Fibroblast of skin of left biceps (primary cell): ENCODE measurements at places on chromosomes 2 and 18.

- no peak for DNase-seq
Measured at GRCh38 chr2:65483763-65484162, 51.4 kb upstream of the SPRED2 start.

DNA sequence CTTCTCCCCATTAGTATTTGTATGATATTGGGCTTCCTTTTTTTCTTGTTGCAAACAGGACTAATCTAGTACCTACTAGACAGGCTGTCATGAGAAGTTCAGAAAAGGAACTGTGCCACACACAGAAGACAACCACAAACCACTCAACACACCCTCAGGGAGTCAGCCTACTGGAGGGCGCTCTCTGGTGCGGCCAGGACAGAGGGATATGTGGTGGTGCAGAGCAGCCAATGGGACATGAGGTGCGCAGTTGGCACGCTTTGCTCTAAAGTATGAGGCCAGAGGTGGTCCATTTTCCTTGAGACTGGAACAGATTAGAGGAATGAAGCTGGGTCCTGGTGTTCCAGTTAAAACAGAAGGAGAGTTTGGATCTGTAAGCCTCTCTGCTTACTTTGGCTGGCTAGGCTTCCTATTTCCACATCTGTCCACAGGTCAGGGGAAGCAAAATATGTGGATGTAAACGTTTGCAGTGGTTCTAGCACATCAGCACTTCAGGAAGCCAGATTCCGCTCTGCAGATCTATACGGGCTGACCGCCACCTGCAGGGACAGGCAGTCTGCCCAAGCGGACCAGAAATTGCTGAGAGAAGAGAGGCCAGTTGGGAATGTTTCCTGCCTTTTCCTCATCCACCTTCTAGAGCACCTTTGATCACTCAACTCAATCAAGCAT is 114.1 kb downstream of the GFPT1 start:
- no peak for DNase-seq

DNA sequence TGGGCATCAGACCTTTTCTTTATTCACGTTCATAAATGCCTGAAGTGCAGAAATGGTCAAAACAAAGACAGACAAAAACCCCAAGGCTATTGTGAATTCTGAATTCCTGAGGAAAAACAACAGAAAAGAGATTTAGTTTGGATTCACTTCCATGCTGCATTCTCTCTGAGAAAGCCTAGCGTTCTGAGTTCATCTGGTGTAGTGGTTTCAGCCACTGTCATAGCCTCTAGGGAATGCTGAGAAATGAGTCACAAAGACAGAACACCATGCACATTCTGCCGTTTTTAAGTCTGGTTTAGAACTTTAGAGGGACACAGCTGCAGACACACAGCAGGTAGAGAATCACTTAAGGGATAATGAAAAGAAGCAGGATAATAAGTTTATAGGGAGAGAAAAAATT is 93.8 kb downstream of the LRP1B start:
- no peak for DNase-seq

- DNase-seq: no peak
Measured at GRCh38 chr2:221514305-221515040, 57.6 kb downstream of the EPHA4 start.
